Glutamatergic neuron (in vitro differentiated cells): ENCODE measurements at places on chromosomes 6 and 20. TPM values are rescaled to one million over a fixed set of nuclear protein-coding genes. Genes with fewer than 3 reads are reported as not detected.

The OR2J1 gene
- total RNA-seq: not detected

The HUS1B gene
- total RNA-seq: 1.1 TPM

The GPLD1 gene
- total RNA-seq: 2.0 TPM

The STMND1 gene
- not detected for total RNA-seq

The ASXL1 gene
- total RNA-seq: 85.1 TPM

The GSTA1 gene
- not detected for total RNA-seq
